ENCODE measurements at places on chromosomes 2 and 18.

DNA sequence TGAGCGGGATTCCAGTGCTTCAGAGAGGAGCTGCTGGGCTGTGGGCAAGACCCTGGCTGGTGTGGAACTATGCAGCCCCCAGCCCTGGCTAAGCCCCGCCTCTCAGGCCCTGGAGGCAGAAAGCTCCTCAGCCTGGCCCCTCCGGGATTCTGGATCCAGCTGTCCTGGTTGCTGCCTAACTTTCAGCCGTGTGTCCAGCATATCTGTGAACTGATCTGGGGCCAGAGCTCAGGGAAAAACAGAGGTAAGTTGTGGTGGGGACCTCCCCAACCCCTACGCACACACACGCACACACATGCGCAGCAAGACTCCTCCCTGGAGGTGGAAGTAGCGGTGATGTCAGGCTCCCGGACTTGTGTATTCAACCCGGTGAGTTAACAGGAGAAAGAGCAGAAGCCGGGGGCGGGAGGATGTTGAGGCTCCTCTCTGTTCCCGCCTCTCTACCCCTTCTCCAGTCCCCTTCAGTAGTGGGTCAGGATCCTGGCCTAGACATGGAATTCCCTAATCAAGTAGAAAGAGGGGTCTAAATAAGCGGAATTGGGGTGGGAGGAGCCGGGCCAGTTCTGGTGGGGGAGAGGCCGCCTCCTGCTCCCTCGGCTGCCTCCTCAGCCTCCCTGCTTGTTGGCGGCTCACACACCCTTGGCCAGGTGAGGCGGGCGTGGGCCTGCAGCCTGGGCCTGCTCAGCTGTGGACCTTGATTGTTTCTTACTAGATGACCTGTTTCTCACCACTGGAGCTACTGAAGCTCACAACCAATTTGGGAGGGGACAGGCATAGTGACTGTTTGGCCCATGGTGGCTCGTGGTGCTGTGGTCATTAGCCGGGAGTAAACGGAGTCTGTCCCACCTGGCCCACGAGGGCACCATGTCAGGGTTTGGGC lies 33.4 kb downstream of the SIX2 start:
- DNase-seq = no peak

DNA sequence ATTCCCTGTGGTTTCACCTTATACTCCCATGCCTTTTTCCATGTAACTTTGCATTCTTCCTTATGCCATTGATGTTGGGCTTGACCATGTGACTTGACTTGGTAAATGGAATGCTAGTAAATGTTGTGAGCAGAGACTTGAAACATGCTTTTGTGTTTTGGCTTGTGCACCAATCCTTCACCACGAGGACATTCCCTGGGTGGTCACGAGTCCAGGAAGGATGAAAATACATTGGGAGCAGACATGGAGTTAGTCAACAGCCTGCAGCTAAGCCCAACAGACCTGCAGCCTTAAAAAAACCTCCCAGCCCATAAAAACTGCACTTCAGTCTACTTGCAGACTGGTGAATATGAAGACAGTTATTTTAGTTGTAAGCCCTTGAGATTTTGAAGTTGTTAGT lies 116.5 kb upstream of the SPATS2L start:
- no peak for DNase-seq

GRCh38 chr2:27823569-27823968 lies 52.0 kb downstream of the MRPL33 start:
- no peak for DNase-seq

DNA sequence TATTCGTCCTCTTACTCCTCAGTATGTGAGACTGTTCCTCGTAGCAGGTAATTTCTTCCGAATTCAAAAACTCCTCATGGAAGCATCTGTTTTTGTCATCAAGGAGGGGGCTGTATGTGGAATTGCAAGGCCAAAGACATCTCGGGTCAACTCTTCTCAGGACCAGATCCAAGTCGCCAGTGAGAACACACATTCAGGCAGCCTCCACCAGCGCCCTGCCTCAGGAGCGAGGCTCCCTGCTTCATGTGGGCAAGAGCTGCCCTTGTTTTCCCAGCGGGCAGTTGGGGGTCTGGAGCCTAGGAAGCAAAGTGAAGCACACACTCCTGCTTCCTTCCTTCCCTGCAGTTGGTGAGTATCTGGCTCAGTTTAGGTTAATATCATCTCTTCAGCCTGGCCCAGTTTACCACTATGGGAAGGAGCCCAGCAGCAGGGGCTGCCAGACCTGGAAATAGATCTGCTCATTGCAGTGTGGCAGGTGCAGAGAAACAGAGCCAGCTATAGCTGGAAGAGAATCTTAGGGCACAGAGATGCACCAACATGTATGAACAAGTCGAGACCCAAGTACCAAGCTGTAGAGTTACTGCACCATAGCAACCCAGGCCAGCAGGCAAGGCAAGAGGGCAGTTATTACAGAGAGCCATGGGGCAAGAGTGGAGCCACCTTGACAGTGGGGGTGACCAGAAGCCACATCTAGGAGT lies 25.3 kb downstream of the TMEM127 start:
- no peak for DNase-seq

DNA sequence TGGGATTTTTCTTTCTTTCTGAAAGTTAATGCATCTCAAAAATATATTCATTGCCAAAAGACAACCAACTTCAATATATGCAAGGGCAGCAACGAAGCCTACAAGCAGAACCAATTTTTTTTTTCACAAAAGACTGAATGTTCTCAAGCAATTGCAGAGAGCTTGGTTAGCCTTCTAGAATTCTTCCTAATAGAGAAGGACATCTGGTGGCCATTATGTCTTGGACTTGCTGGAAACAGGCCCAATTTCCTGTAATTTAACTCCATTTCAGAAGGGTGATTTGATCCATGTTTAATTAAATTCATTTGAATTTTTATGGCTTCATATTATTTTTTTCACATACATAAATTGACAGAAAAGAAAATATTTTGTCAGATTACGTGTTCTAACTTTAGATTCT lies 208.0 kb downstream of the TPGS2 start:
- DNase-seq = no peak

GRCh38 chr2:39107156-39107555 lies 13.7 kb downstream of the SOS1 start:
- no peak for DNase-seq

DNA sequence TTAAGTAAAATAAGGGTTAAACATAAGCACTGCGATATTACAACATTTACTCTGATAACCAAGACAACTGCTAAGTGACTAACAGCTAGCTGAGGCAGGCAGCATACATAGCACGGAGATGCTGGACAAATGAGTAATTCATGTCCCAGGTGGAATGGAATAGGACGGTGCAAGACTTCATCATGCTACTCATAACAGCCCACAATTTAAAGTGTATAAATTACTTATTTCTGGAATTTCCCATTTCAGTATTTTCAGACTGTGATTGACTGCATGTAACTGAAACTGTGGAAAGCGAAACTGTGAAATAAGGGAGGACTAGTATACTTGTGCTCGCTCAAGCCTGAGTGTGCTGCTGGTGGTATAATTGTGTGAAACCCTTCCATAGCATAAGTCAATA lies 12.9 kb downstream of the IER3IP1 start:
- DNase-seq = no peak

All from stimulated activated CD4-positive, alpha-beta T cell treated with anti-CD3 and anti-CD28 coated beads, Interleukin-4, amount 100 ng/mL, for 48 hours (primary cell).